ENCODE measurements at places on chromosomes 13 and 19. TPM values are rescaled to one million over a fixed set of nuclear protein-coding genes. Genes with fewer than 3 reads are reported as not detected.

Gene OVOL3
- not detected for total RNA-seq

Gene PSG6
- not detected for total RNA-seq

Gene CFD
- total RNA-seq: 0.38 TPM

Gene GDF15
- total RNA-seq: 147 TPM

Gene TMPRSS9
- not detected for total RNA-seq

Gene VAV1
- total RNA-seq: not detected

Gene MAMSTR
- total RNA-seq: 3.5 TPM

Gene TMEM161A
- 26.1 TPM for total RNA-seq

Gene PRR19
- total RNA-seq: 2.2 TPM

Gene ZNF708
- total RNA-seq: 7.0 TPM

Gene FPR1
- 10.9 TPM for total RNA-seq

Gene C19orf85
- total RNA-seq: not detected

Gene ZBTB45
- 10.1 TPM for total RNA-seq

Gene LIG4
- 13.5 TPM for total RNA-seq

Gene USHBP1
- not detected for total RNA-seq

Gene TBXA2R
- 0.64 TPM for total RNA-seq

Gene RNASEH2A
- 59.5 TPM for total RNA-seq

Gene COL5A3
- total RNA-seq: 0.80 TPM

Gene PPP1R13L
- 0.64 TPM for total RNA-seq

Gene KLHL1
- not detected for total RNA-seq

Gene MCF2L
- 14.5 TPM for total RNA-seq

Gene ZNF888
- 0.92 TPM for total RNA-seq

Gene GFY
- total RNA-seq: not detected

Gene GIPR
- total RNA-seq: not detected

Gene TEX26
- not detected for total RNA-seq

Gene ZNF121
- 30.4 TPM for total RNA-seq

Gene KLK14
- total RNA-seq: not detected

Gene SIGLEC5
- not detected for total RNA-seq

Gene RNF17
- total RNA-seq: not detected

Gene TPGS1
- total RNA-seq: 84.8 TPM

Gene NOTCH3
- total RNA-seq: 10.3 TPM

Gene RDH8
- total RNA-seq: not detected

Gene GGACT
- 1.8 TPM for total RNA-seq

Gene NOVA2
- not detected for total RNA-seq

Gene SIGLECL1
- total RNA-seq: not detected

Gene CDX2
- total RNA-seq: not detected

Gene ZNF780B
- 5.4 TPM for total RNA-seq

Gene SRRM5
- 0.11 TPM for total RNA-seq

Gene FPR3
- total RNA-seq: not detected

Gene ZMYM2
- total RNA-seq: 38.1 TPM

Gene MAST3
- total RNA-seq: 2.2 TPM

Gene BCKDHA
- 38.6 TPM for total RNA-seq

Gene LGALS7B
- total RNA-seq: not detected

Gene RNF225
- not detected for total RNA-seq

Gene S1PR5
- not detected for total RNA-seq

Gene THSD8
- total RNA-seq: not detected

Gene ZFP28
- 4.9 TPM for total RNA-seq

Gene PRRG2
- 0.38 TPM for total RNA-seq

Gene CGB2
- 0.26 TPM for total RNA-seq

Gene CPB2
- total RNA-seq: not detected

Gene SCGB2B2
- not detected for total RNA-seq

Gene KMT5C
- 16.9 TPM for total RNA-seq

Gene FXYD1
- total RNA-seq: not detected

Gene KISS1R
- total RNA-seq: not detected

Gene UGGT2
- 36.7 TPM for total RNA-seq

Gene ZNF415
- 2.4 TPM for total RNA-seq

Gene CRLF1
- total RNA-seq: 0.86 TPM

Gene DCT
- total RNA-seq: not detected

Gene ZNF626
- 16.5 TPM for total RNA-seq

Gene PRTN3
- not detected for total RNA-seq

Measured in LHCN-M2 (cell line).